ENCODE measurements at places on chromosomes 4 and X. TPM values are rescaled to one million over a fixed set of nuclear protein-coding genes. Genes with fewer than 3 reads are reported as not detected.

GRCh38 chr4:498328-498904, 540 bp downstream of the ZNF721 start:
- no peak for DNase-seq
- no peaks in the 10 kb centered on the region for H3K36me3 ChIP-seq
- H3K27me3 ChIP-seq = no peaks in the 10 kb centered on the region
- peaks cover 13% of the 10 kb centered on the region for H3K4me1 ChIP-seq
- peak overlapping the region; percentile 96 for H3K4me3 ChIP-seq
- H3K27ac ChIP-seq = peak overlapping the region; percentile 94

Gene COQ2
- total RNA-seq = 10.2 TPM

- no peak overlapping the region for H3K4me3 ChIP-seq
- DNase-seq = no peak
- no peaks in the 10 kb centered on the region for H3K4me1 ChIP-seq
- no peak overlapping the region for H3K27ac ChIP-seq
- no peaks in the 10 kb centered on the region for H3K27me3 ChIP-seq
Observed at GRCh38 chr4:144709793-144710525, 64.0 kb downstream of the HHIP start.

GRCh38 chrX:13716455-13716854, 18.0 kb downstream of the TRAPPC2 start:
- peaks cover 4% of the 10 kb centered on the region for H3K4me1 ChIP-seq
- DNase-seq = no peak
- peak overlapping the region; percentile 0 for H3K27ac ChIP-seq
- peaks cover 5% of the 10 kb centered on the region for H3K36me3 ChIP-seq
- no peak overlapping the region for H3K4me3 ChIP-seq
- no peaks in the 10 kb centered on the region for H3K27me3 ChIP-seq

Gene RNF150
- not detected for total RNA-seq

GRCh38 chrX:42975906-42976305, 197.9 kb upstream of the PPP1R2C start:
- H3K4me1 ChIP-seq = no peaks in the 10 kb centered on the region
- DNase-seq = no peak

Gene CA5B
- total RNA-seq = 64.6 TPM

Gene MAGEA2B
- not detected for total RNA-seq

GRCh38 chr4:26106776-26107175, 192.8 kb downstream of the SMIM20 start:
- no peaks in the 10 kb centered on the region for H3K4me1 ChIP-seq
- H3K4me3 ChIP-seq = no peak overlapping the region
- H3K36me3 ChIP-seq = no peaks in the 10 kb centered on the region
- no peak for DNase-seq
- H3K27me3 ChIP-seq = no peaks in the 10 kb centered on the region
- H3K27ac ChIP-seq = no peak overlapping the region

- peak; percentile 34 for DNase-seq
- H3K4me3 ChIP-seq = peak overlapping the region; percentile 50
- no peaks in the 10 kb centered on the region for H3K36me3 ChIP-seq
- H3K4me1 ChIP-seq = no peaks in the 10 kb centered on the region
Observed at GRCh38 chrX:85244450-85245211, 840 bp downstream of the ZNF711 start.

- H3K36me3 ChIP-seq = no peaks in the 10 kb centered on the region
- H3K27me3 ChIP-seq = no peaks in the 10 kb centered on the region
- H3K4me3 ChIP-seq = no peak overlapping the region
- no peaks in the 10 kb centered on the region for H3K4me1 ChIP-seq
Observed at GRCh38 chrX:150062292-150063137, 124.2 kb upstream of the EOLA2 start.

GRCh38 chr4:108342325-108342970, 173.7 kb upstream of the LEF1 start:
- no peaks in the 10 kb centered on the region for H3K27me3 ChIP-seq
- peak overlapping the region; percentile 34 for H3K4me3 ChIP-seq
- DNase-seq = peak; percentile 59
- peaks cover 12% of the 10 kb centered on the region for H3K4me1 ChIP-seq
- H3K27ac ChIP-seq = peak overlapping the region; percentile 68

Gene FRMPD4
- total RNA-seq = not detected

GRCh38 chr4:74619931-74620702, 174.2 kb downstream of the BTC start:
- no peak for DNase-seq
- H3K27me3 ChIP-seq = no peaks in the 10 kb centered on the region
- no peaks in the 10 kb centered on the region for H3K36me3 ChIP-seq
- peaks cover 14% of the 10 kb centered on the region for H3K4me1 ChIP-seq
- H3K27ac ChIP-seq = no peak overlapping the region
- no peak overlapping the region for H3K4me3 ChIP-seq

Gene CD38
- 7.5 TPM for total RNA-seq

Gene ERCC6L
- total RNA-seq = 6.4 TPM

- H3K4me1 ChIP-seq = no peaks in the 10 kb centered on the region
- H3K27ac ChIP-seq = no peak overlapping the region
- no peak for DNase-seq
- H3K36me3 ChIP-seq = no peaks in the 10 kb centered on the region
Observed at GRCh38 chr4:187558391-187558790, 437.2 kb upstream of the ZFP42 start.

- DNase-seq = no peak
- no peaks in the 10 kb centered on the region for H3K36me3 ChIP-seq
- H3K27ac ChIP-seq = no peak overlapping the region
- H3K4me3 ChIP-seq = no peak overlapping the region
- H3K4me1 ChIP-seq = no peaks in the 10 kb centered on the region
Observed at GRCh38 chr4:140336730-140337129, 36.7 kb upstream of the SCOC start.

Gene MSX1
- total RNA-seq = not detected

DNA sequence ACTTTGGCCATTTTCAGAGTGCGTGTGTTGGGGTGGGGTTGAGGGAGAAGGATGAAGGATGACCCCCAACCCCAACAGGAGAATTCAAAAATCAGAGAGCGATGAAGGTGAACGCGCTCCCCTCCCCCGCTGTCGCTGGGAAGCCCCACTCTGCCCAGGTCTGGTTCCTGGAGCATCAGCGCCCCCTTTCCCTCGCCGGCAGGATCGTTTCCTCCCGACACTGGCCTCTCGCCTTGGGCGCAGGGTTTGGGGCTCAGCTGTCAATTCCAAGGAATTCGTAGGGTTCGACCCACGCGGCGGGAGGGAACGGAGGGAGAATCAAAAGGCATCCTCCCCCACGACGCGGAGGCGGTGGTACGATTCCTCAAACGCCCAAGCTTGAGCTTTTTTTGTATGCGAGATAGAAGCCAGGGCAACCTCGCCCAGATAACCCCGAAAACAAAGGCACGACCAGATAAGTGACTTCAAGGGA, 1.0 kb upstream of the PDGFRA start:
- no peak overlapping the region for H3K4me3 ChIP-seq
- H3K36me3 ChIP-seq = no peaks in the 10 kb centered on the region
- DNase-seq = no peak
- H3K27me3 ChIP-seq = peaks cover 20% of the 10 kb centered on the region
- peaks cover 28% of the 10 kb centered on the region for H3K4me1 ChIP-seq
